NCI-H1436 treated with DMSO at 0.1 percent for 48 hours (cell line): ENCODE measurements at places on chromosomes 3 and 15.

- no peak for DNase-seq
Measured at GRCh38 chr3:112656043-112656442, 15.1 kb upstream of the CCDC80 start.

GRCh38 chr3:66302288-66302687, 81.5 kb downstream of the SLC25A26 start:
- DNase-seq, result no peak

- DNase-seq, result no peak
Measured at GRCh38 chr3:44954962-44955361, 21.0 kb downstream of the ZDHHC3 start.

GRCh38 chr3:33921608-33922007, 123.2 kb downstream of the PDCD6IP start:
- DNase-seq, result no peak

DNA sequence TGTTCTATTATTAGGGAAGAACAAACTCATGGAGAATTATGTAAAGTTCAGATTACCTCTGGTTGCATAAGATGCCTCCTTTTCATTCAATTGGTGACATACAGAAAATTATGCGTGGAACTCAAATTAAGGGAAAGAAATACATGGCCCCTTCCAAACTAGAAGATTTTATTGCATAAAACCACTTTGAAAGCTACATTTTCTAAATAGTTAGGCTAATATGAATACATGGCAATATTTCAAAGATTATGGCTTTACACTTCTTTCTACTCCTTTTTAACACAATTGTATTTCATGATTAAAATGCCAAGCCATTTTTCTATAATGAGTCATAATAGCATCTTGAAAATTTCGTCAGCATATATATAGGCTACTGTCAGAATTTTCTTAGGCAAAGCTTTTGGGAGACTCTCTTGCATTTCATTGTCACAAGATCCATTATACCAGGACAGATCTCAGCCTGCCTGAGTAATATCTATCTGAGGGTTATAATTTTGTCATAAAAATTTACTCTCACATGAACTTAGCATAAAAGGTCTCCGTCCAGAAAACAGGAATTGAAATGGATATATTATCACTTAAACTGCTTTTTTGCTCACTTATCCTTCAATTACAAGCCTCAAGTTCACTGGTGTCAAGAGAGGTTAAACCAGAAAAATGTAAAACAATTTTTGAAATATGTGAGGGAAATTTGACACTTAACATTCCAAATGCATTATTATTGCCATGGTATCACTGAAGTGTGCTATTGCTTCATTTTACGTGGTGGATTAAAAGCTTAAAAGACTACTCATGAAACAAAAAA, 37.1 kb downstream of the CPA3 start:
- DNase-seq, result no peak

- no peak for DNase-seq
Measured at GRCh38 chr3:30342318-30343060, 263.9 kb upstream of the TGFBR2 start.

DNA sequence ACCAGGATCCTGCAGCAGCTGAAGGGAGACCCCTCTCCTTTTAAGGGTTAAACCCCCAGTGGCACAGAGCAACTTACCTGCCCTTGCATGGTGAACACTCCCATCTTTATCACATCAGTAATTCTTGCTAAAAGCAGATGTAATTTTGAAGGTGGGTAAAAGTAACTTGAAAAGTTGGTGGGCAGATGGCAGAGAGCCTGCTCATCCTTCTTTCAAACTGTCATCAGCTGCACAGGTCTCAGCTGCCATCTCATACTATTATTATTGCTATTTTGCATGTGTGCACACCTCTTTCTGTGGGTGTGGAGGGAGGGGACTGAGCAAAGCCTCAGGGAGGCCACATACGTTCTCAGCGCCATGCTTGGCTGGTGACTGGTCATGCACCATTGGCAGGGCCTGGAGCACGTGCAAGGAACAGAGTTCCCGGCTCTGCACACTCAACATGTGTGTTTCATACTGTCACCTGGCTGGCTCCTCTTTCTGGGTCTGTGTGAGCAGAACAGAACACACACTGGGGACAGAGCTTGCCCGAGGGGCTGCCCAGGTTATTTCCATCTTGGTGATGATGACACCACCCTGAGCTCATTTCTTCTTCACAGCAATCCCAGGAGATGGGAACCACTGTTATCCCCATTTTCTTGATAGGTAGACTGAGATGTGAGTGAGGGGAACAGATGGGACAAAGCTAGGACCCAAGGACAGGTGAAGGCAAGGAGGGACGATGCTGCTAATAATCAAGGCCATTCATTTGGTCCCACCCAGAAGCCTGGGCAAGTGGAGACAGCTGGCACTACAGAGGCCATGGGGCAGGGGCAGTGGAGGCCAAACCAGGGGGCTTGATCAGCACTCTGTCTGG, 95.8 kb upstream of the KLF13 start:
- DNase-seq, result no peak

- no peak for DNase-seq
Measured at GRCh38 chr3:29065211-29065785, 215.6 kb upstream of the RBMS3 start.

DNA sequence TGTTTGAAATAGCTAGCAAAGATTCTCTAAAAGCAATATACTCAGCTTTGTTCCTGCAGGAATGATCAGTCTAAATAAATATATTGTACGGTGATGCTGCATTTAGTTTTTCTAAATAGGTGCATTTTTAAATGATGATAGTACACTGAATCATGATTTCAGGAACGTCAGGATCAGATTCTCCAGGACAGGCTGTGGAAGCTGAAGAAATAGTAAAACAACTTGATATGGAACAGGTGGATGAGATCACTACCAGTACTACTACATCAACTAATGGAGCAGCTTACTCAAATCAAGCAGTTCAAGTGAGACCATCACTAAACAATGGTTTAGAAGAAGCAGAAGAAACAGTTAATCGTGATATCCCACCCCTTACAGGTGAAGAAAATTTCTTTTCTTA, 46.3 kb upstream of the EIF3J start:
- no peak for DNase-seq

GRCh38 chr15:80823995-80824394, 44.8 kb downstream of the CEMIP start:
- DNase-seq, result no peak

DNA sequence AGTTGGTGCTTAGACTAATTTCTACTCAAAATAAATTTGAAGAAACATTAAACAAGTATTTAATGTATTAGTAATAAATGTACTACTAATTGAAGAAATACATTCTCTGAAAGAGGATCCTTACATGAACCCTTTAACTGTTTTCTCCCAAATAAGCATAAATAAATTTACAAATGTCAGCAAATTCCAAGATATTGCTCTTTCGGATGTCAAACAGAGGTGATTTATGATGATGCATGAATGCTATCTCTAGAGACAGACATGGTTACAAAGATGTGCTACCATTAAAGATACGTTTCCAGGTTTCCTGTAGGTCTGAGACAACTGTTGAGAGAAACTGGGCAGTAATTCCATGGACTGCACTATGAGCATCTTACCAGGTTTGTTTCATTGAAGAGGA, 629 bp downstream of the GABRR3 start:
- no peak for DNase-seq

DNA sequence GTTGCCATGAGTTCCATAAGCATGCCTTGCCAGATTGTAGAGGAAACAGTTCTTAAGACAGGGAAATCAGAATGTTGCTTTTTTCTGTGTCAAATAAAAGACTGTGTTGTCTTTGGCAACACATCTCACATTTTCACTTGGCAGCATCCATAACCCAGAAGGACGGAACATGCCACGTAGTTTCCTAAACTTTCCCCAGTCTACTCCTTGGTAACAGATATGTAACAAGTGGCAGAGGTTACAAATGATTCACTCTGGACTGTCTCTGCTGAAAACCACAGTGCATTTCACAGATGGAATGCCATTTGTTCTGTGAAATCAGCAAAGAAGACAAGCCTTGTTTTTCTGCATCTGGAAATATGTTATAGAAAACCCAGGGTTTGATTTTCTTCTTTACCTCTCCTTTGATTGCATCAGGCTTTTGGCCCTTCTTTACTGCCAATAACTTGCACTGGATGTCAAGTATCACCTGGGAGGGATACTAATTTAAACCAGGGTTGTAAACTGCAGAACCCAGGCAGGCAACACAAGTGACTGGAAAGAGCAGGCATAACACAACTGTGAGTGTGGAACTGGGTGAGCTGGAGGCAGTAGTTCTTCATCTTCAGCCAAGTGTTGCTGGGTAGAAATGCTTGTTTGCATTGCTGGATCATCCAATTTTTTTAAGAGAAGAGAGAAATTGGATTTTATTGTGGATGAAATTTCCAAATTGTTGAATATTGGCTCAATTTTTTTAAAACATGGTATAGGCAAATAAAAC, 124.4 kb upstream of the FOXB1 start:
- no peak for DNase-seq
